Stimulated activated CD4-positive, alpha-beta T cell treated with anti-CD3 and anti-CD28 coated beads, Interleukin-15, amount 100 ng/mL, for 48 hours (primary cell): ENCODE measurements at places on chromosomes 3 and 15.

GRCh38 chr3:58179235-58180098 lies 31.3 kb downstream of the DNASE1L3 start:
- DNase-seq = no peak

- no peak for DNase-seq
These were observed 62.4 kb upstream of the MEF2A start for GRCh38 chr15:99503411-99503810.

- DNase-seq = no peak
These were observed 160.1 kb upstream of the IL12A start for GRCh38 chr3:159828542-159828943.

DNA sequence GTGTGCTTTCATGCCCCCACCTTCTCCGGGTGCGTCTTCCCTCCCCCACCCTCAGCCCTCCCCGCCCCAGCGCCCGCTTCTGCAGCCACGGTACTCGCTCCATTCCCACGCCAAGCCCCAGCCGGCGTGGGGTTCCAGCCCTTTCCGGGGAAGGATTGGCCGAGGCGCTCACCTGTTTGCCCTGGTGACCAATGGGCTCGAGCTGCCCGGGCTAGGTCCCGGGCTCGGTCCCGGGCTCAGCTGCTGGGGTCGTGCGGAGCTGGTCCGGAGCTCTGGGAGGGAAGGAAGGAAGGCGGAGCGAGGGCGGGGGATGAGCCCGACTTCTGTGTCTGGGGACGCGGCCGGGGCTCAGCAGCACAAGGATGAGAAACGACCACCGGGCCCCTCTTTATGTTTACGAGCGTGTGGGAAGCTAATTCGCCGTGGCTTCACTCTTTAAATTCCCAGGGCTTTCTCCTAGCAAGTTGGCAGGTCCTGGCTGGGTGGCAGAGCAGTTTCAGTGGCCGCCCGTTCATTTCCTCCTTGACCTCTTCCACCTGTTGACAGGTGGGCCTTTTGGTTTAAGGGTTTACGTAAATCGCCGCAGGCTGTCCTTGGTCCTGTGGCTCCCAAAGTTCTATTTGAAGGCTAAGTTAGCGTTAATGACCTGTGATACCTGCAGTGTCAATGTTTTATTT lies at the start of gene IGSF10:
Gene IGSF10 (minus strand): TSS at position 288 of the 677 bp plus-strand sequence. CDS start 2,352 bp downstream, outside the sequence.
- no peak for DNase-seq

GRCh38 chr15:40096094-40096891 lies 12.4 kb downstream of the BMF start:
- DNase-seq = no peak

GRCh38 chr15:31254431-31255175 lies 72.0 kb upstream of the KLF13 start:
- no peak for DNase-seq

DNA sequence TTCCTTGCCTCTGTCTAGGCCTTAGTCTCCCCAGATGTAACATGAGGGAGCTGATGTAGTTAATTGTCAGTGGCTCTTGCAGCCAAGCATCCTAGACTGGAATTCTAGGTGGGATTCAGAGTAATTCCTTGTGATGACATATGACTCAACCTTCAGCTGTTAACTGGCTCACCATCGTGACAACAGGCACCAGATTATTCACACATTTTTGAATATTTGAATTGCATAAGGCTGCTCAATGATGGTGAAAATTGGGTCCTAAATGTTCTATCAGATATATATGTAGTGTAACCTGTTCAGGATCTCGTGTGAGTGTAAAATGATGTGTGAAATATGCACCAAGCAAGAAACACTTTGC lies 405.1 kb downstream of the LPP start:
- DNase-seq = no peak

DNA sequence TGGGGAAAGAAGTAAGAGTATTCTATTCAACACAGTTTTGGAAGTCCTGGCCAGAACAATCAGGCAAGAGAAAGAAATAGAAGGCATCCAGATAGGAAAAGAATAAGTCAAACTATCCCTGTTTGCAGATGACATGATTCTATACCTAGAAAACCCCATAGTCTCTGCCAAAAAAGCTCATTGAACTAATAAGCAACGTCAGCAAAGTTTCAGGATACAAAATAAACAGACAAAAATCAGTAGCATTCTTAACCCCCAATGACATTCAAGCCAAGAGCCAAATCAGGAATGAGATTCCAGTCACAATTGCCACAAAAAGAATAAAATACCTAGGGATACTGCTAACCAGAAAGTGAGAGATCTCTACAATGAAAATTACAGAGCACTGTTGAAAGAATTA lies 99.4 kb upstream of the MITF start:
- DNase-seq = no peak

GRCh38 chr3:120272286-120272685 lies 12.7 kb downstream of the GPR156 start:
- DNase-seq = no peak

- DNase-seq = no peak
These were observed 36.7 kb downstream of the ZBTB38 start for GRCh38 chr3:141405025-141405424.

DNA sequence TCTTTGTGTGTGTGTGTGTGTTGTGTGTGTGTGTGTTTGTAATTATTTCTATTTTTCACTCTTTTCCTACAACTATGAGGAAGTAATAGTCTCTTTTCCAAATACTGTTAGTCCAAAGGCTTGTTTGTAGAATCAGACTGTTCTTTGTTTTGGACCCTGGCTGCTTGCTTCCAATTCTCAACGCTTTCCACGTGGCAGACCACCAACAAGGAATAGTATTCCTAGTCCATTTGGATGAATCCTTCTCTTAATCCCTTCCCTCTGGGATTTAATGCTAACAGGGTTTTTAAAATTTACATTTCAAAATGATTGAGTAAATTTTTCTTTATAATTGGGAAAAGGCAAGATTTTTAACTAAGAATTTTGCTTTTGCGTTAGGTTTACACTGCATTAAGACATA lies 62.7 kb downstream of the ADAMTSL3 start:
- DNase-seq = no peak

GRCh38 chr15:62709261-62709660 lies 333.3 kb upstream of the TPM1 start:
- no peak for DNase-seq

DNA sequence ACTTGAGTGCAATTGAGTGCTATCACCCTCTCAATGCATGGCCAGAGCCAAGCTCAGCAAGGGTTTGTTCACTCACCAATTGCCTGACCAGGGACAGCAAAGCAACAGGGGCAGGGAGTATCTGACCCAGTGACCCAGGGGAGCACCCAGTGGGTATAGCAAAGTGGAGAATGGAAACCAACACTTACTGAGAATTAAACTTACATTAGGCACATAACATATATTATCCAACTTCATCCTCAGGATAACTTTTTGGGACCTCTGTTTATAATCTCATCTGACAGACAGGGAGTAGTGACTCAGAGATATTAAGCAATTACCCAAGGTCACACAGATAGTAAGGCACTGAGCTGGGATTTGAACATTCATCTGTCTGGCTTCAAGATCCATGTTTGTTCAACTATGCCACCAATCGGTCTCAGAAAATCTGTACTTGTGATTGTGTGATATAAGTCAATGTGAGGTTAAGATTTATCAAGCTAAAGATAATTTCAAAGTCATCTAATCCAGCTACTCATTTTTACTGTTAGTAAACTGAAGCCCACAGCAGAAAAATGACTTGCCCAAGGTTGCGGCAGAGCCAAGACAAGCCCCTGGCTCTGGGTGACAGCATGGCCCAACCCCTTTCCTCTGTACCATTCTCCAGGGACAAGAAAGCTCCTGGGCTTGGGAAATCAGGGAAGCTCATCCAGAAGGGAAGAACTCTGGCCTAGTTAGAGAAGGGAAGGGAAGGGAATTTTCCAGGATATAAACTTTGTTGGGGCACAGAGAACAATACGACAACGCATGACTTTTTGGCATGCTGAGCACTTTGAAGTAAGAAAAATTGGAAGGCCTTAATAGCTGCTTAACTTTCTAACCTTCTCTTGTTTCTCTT lies 138.0 kb upstream of the SMAD3 start:
- DNase-seq = no peak

- no peak for DNase-seq
These were observed 405.5 kb downstream of the SHQ1 start for GRCh38 chr3:72442759-72443158.

DNA sequence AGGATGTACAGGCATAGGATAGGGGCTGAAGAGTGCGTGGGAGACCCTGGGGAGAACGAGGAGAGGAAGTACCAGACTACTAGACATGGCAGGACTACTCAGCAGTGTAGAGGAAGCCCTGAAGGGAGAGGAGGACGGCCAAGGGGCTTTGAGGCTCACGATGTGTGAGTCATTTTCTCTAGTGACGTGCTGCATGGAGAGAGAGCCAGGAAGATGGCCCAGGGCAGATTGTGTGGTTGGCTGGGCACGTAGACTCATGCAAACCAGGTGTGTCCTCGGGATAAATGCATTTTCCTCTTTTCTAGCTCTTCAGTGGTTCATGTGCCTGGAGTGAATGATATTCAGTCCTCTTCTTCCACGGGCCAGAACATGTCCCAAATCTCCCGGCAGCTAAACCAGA lies 115.0 kb upstream of the ABHD17C start:
- no peak for DNase-seq

GRCh38 chr15:79724312-79724711 lies 172.5 kb downstream of the MTHFS start:
- no peak for DNase-seq

GRCh38 chr15:90201944-90202375 lies 830 bp downstream of the SEMA4B start:
- no peak for DNase-seq

DNA sequence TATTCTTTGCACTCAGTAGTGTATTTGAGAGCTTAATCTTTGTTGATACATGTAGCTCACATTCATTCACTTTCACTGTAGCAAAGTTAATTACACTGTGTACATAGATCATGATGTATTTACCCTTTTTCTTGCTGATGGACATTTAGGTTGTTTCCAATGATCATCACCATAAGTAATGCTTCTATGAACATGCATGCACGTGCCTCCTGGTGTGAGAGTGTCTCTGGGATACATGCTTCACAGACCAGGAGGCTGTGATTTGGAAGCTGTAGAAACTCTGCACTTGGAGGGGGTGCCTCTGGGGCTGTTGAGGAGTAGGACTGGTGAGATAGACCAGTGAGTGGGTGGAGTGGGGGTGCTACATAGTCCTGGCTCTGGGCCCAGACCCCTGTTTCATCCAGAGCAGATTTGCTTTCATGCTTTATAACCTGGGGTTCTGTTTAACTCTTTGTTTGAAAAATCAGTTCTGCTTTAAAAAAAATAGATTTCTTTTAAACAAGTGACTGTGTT lies 18.2 kb upstream of the SMAD3 start:
- no peak for DNase-seq

- DNase-seq = no peak
These were observed 56.0 kb upstream of the MYRIP start for GRCh38 chr3:39753391-39753790.

DNA sequence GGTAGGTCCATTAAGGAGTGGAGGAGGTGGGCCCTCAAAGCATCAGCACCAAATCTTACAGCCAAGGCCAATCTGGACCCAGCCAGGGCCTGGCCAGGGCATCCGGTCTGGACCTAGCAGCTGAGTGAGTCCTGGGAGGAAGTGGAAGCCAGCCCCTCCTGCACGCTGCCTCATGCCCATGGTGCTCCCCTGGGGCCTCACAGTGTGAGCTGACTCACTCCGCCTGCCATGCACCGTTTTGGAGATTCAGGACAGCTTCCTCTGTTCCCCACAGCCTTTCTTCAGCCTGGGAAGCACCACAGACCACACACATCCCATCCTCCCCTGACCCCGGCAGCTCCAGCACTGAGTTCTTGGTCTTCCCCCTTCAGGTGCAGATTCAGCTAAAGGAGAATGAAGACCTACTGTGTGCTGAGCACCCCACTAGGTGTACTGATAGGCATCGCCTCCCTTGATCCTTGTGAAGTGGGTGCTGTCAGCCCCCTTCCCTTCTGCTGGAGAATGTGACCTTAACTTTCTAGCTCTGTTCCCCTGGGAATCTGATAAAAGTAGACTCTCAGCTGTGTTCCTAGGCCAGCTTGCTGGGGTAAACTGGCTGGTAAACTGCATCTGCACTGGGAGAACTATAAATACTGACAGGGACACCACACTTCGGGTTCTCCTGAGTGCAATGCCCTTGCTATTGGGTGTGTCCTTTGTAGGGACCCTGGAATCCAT lies 36.8 kb upstream of the SEC13 start:
- no peak for DNase-seq

- DNase-seq = no peak
These were observed 76.7 kb downstream of the AAGAB start for GRCh38 chr15:67177752-67178151.

DNA sequence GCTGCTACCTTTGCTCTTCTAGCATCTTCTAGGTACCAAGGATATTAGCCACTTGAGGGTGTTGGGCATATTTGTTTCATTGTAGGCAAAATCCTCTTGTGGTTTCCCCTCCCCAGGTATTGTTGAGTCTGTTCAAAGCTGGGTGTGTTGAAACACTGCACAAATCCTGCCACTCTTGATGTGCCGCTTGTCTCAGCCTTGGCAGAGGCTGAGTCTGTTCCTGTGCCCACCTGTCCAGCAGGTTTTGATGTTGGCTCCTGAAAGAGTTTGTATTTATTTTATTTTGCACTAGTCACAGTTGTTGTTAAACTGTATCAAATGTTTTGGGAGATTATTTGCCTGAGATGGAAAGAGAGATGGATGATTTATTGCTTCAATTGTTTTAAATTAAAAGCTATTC lies 136.2 kb downstream of the USP13 start:
- DNase-seq = no peak

DNA sequence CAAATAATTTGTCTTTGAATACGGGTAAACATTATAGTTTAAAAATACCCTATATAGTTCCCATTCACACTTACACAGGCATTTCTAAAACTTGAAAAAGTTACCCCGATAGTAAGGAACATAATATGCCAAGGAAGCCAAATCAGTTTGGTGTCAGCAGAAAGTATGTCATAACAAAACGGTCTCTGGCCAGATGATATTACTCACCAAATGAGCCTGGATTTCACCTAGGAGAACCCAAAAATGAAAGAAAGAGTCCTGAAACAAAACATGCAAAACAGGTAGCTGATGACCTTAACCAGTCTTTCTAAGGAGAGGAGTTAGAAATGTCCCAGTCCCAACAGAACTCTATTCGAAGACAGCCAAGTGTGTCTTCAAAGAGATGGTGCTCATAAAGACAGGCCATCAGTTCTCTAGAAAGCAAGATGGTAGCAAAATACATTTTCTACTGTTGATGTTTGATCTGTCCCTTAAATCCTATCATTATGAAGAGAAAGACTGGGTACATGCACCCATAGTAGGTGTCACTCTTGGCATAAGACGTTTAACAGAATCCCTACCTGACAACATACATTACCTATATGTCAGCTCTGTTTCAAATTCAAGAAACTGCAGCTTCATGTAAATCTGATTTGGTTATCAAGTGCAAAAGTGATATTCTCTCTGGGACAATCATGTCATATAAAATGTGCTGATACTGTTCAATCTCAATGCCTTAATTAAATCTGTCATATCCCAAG lies 942.5 kb downstream of the ROBO1 start:
- no peak for DNase-seq

GRCh38 chr3:160379628-160380214 lies 19.3 kb downstream of the IFT80 start:
- DNase-seq = no peak

- no peak for DNase-seq
These were observed 63.3 kb downstream of the RAD18 start for GRCh38 chr3:8899876-8900460.
